ENCODE measurements at places on chromosomes 13 and 19. TPM values are rescaled to one million over a fixed set of nuclear protein-coding genes. Genes with fewer than 3 reads are reported as not detected.

GRCh38 chr19:4337906-4338440 is 654 bp downstream of the STAP2 start:
- peak; percentile 15 for DNase-seq

DNA sequence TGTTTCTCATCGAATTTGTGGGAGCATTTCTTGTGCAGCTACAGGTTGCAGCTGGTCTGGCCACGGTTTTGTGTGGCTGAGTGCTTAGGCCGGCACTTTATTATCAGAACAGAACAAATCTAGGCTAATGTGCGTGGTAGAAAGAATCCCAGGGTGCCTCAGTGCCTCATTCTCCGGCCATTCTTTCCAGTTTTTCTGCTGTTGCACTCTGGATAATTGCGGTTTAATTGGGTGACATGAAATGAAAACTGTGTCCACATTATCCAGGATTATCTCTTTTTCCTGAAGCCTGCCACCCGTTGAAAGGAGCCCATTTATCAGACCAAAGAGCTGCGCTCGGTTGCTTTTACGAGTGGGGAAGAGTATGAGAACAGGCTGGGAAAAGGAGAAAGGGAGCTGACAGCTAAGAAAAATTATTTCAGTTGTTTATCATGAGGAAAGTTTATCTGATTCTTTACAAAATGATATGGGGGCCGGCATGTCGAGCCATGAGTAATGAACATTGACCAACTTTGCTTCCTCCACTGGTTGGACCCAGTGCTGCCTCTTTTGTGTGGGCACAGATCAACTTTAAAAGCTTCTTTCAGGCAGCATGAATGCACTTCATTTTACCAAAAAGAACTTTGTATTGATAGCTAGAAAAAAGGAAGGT is 117.0 kb upstream of the SOX21 start:
- no peak for DNase-seq

GRCh38 chr13:106426909-106427308 is 108.6 kb downstream of the EFNB2 start:
- DNase-seq: no peak

DNA sequence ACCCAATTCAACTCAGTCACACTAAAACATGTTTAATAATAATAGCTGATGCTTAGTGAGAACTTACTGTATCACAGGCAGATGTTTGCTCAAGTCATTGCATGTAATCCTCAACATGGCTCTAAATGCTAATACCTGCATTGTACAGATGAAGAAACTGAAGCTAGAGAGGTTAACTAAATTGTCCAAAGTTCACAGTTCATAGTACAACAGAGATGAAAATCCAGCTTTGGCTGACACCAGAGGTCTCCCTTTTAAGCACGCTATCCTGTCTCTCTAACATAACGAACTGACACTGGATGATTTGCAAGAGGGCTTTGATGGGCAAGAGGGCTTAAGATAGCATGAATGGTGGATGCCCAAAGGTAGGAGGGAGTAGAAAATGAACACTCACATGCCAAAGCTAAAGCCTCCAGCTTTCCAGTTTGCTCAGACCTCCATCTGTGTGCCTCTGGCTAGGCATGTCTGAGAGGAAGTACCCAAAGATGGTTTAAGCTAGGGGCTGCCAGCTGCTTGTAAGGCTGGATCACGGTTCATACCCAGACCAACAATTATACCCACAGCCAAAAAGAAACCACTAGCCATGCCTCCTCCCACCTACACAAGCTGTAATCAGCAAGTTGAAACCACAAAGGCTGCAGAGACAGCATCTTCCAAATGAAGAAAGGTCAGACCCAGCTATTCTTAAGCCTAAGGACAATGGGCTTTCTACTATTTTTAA is 196.9 kb upstream of the UBL3 start:
- no peak for DNase-seq

DNA sequence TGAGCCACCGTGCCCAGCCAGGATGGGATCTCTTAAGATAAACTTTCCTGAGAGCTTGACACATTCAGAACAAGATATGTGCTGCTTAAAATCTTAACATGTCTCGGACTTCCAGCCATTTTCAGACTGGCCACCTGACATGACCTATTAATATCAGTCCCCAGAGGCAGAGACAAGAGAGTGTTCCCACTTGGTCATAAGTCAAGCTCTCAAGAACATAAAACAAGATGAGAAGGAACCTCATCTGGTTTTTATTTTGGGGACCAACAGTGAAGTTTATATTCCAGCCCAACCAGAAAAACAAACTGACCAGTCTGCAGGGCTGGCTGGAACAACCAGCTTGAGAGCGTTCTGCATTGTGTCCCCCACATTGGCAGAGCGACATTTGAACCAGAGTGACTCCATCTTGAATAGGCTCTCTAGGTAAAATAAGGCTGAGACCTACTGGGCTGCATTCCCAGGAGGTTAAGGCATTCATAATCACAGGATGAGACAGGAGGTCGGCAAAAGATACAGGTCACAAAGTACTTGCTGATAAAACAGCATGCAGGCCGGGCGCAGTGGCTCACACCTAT is 21.8 kb upstream of the PLEKHF1 start:
- no peak for DNase-seq

DNA sequence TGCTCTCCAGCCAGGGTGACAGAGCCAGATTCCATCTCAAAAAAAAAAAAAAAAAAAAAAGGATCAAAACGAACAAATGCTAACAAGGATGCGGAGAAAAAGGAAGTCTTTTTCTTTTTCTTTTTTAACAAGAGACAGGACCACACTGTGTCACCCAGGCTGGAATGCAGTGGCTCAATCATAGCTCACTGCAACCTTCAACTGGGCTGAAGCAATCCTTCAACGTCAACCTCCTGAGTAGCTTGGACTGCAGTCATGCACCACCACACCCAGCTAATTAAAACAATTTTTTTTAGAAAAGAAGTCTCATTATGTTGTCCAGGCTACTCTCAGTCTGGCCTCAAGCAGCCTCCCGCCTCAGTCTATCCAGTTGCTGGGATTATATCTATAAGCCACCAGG is 20.8 kb upstream of the OR7A17 start:
- DNase-seq: no peak

GRCh38 chr19:41323430-41324125 is 13.6 kb downstream of the CCDC97 start:
- peak; percentile 72 for DNase-seq

LYL1 gene
- 12.0 TPM for total RNA-seq

EFNA2 gene
- total RNA-seq: not detected

GRCh38 chr19:41189425-41190065 is 3.5 kb upstream of the CYP2S1 start:
- peak; percentile 17 for DNase-seq

FUT2 gene
- total RNA-seq: not detected

GPR12 gene
- not detected for total RNA-seq

- peak; percentile 42 for DNase-seq
These were observed 1487.0 kb upstream of the SLC10A2 start for GRCh38 chr13:104553186-104553585.

DNA sequence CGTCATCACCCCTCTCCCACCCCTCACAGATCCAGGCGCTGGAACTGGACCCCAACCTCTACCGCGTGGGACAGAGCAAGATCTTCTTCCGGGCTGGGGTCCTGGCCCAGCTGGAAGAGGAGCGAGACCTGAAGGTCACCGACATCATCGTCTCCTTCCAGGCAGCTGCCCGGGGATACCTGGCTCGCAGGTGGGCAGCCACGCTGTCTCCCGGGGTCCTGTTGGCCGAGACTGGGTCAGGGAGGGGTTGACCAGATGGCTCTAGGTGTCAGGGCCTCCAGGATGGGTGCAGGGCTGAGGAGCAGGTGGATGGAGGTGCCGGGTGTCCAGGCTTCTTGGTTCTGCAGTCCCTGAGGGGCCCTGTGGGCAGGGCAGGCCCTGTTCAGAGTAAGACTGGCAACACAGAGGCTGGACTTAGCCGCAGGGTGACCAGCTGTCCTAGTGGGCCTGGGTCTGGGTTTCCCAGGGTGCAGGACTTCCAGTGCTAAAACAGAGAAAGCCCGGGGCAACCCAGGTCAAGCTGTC is 58.1 kb downstream of the MYH14 start:
- DNase-seq: no peak

CYP2F1 gene
- total RNA-seq: not detected

DNA sequence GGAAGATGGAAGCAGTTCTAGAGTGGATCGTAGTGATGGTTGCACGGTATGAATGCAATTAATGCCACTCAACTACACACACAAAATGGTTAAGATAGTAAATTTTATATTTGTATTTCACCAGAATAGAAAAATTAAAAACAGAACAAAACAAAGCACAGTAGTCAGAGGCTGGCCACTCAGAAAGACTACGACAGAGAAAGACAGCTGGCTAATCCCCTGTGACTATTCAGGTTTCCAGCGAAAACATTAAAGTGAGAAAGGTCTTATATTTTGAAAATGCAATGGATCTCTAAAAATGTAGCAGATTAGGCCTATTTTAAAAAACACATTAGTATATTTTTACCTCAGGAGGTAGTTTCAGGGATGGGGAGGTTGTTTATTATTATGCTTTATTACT is 131.3 kb upstream of the POSTN start:
- DNase-seq: no peak

- DNase-seq: no peak
These were observed 65.8 kb downstream of the ZNF257 start for GRCh38 chr19:22118132-22118531.

- DNase-seq: peak; percentile 66
These were observed 51.0 kb upstream of the CYP2A7 start for GRCh38 chr19:40933025-40933424.

DNA sequence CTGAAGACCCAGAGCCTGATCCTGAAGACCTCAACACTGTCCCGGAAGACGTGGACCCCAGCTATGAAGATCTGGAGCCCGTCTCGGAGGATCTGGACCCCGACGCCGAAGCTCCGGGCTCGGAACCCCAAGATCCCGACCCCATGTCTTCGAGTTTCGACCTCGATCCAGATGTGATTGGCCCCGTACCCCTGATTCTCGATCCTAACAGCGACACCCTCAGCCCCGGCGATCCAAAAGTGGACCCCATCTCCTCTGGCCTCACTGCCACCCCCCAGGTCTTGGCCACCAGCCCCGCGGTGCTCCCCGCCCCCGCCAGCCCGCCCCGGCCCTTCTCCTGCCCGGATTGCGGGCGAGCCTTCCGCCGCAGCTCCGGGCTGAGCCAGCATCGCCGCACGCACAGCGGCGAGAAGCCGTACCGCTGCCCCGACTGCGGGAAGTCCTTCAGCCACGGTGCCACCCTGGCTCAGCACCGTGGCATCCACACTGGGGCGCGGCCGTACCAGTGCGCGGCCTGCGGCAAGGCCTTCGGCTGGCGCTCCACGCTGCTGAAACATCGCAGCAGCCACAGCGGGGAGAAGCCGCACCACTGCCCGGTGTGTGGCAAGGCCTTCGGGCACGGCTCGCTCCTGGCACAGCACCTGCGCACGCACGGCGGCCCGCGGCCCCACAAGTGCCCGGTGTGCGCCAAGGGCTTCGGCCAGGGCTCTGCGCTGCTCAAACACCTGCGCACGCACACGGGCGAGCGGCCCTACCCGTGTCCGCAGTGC is 2.9 kb upstream of the MCOLN1 start:
- no peak for DNase-seq

GRCh38 chr13:85896516-85897450 is 97.6 kb upstream of the SLITRK6 start:
- DNase-seq: peak; percentile 34

- DNase-seq: no peak
These were observed 15.5 kb downstream of the UPF3A start for GRCh38 chr13:114296902-114297301.

- DNase-seq: no peak
These were observed 24.2 kb downstream of the PPP1R37 start for GRCh38 chr19:45117167-45117594.

GRIN3B gene
- 0.63 TPM for total RNA-seq

GRCh38 chr13:60577761-60578160 is 180.7 kb downstream of the TDRD3 start:
- DNase-seq: no peak

DNA sequence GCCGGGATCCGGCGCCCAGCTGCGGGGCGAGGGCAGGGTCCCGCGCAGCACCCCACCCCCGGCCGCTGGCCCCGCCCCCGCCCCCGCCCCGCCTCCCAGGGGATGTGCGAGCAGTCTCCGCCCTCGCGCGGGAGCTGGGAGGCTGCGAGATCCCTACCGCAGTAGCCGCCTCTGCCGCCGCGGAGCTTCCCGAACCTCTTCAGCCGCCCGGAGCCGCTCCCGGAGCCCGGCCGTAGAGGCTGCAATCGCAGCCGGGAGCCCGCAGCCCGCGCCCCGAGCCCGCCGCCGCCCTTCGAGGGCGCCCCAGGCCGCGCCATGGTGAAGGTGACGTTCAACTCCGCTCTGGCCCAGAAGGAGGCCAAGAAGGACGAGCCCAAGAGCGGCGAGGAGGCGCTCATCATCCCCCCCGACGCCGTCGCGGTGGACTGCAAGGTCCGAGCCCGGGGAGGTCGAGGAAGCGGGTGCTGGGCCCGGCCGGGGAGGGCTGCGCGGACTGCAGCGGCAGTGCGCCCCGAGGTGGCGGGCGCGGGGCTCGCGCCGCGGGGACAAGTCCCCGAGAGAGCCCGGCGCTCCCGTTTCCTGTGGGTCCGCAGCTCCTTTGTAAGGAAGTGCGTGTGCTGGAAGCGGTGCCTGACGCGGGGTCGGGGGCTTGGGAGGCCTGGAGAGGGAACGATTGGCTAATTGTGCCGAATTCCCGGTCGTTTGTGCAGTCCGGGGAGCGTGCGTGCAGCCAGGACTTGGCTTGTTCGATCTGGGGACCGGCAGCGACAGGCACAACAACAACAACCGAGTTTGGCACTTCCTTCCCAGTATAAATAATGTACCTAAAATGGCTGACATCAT is at the start of gene ITM2B:
ITM2B (plus strand) TSS at position 161 of the 843 bp plus-strand sequence; CDS start at position 316, 155 bp downstream.
- peak; percentile 52 for DNase-seq

- DNase-seq: no peak
These were observed 86.5 kb downstream of the RFC3 start for GRCh38 chr13:33904431-33904830.

DNA sequence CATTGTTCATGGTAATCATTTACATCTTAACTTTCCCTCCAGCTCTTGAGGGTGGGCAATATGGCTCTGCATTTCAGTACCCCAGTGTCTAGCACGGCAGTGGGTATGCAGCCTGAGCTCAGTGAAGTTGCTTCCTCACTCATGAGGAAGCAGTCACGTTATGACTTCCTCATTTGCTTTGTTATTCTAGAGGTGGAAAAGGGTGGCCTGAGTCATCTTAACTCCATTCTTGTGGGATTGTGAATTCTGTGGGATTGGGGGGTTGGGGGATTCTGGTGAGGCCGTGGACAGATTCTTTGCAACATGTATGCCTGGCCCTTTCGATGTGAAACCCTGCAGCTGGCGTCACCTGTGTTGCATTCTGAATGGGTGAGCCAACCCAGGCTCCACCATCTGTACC is 406.7 kb upstream of the ZNF507 start:
- DNase-seq: no peak

GRCh38 chr13:54775501-54776191 is 1747.0 kb downstream of the OLFM4 start:
- no peak for DNase-seq

- DNase-seq: no peak
These were observed 256.8 kb downstream of the RBM26 start for GRCh38 chr13:79149210-79149609.

ZNF576 gene
- total RNA-seq: 10.9 TPM
